Liver (tissue), 10 donors: ENCODE measurements at places on chromosomes 7 and 10.

DNA sequence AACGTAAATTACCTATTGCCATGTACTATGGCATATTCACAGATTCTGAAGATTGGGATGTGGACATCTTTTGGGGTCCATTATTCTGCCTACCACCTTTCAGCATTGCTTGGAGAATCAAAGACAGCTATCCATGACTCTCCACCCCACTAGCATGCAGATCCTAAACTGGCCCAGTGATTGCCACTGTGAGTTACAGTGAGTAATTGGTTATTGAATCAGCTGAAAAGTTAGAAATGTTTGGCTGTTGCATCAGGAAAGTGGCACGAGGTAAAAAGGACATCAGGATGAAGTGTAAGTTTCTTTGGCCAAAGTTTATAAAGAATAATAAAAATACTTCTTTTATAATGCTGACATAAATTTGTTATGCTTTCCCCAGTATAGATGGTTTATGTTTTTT, 148.2 kb upstream of the ETV1 start:
- no peaks in the 10 kb centered on the region for H3K36me3 ChIP-seq
- H3K27ac ChIP-seq = no peak overlapping the region
- no peaks in the 10 kb centered on the region for H3K27me3 ChIP-seq
- no peaks in the 10 kb centered on the region for H3K4me1 ChIP-seq

DNA sequence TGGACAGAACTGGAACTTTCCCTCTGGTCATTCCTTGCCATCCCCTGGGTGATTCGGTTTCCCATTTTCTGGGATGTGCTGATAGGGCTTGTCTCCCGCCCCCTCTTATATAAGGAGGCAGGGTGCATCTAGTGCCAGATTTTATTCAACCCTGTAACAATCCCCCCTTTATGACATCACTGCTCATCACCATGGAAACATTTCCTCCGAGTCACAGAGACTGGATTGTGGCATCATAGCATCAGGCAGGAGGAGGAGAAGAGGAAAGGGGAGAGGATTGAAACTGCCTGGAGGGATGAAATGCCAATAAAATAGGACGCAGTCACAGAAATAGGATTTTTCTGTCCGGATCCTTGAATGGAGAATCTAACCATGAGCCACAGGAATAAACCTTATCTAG, 25.0 kb downstream of the SORCS3 start:
- no peak overlapping the region for H3K27ac ChIP-seq
- H3K27me3 ChIP-seq = peaks cover 2% of the 10 kb centered on the region
- H3K4me3 ChIP-seq = no peak overlapping the region
- no peaks in the 10 kb centered on the region for H3K36me3 ChIP-seq
- DNase-seq = no peak

- H3K27me3 ChIP-seq = no peaks in the 10 kb centered on the region
- DNase-seq = no peak
- no peak overlapping the region for H3K4me3 ChIP-seq
- H3K36me3 ChIP-seq = peaks cover 2% of the 10 kb centered on the region
Measured at GRCh38 chr7:151657173-151657572, 137.5 kb upstream of the RHEB start.

GRCh38 chr7:81206667-81207360, 288.0 kb upstream of the SEMA3C start:
- H3K27me3 ChIP-seq = no peaks in the 10 kb centered on the region
- no peak overlapping the region for H3K4me3 ChIP-seq
- H3K36me3 ChIP-seq = no peaks in the 10 kb centered on the region
- H3K27ac ChIP-seq = no peak overlapping the region
- no peaks in the 10 kb centered on the region for H3K4me1 ChIP-seq

- no peaks in the 10 kb centered on the region for H3K36me3 ChIP-seq
- no peaks in the 10 kb centered on the region for H3K4me1 ChIP-seq
- H3K4me3 ChIP-seq = no peak overlapping the region
- no peak overlapping the region for H3K27ac ChIP-seq
- no peak for DNase-seq
Measured at GRCh38 chr7:18505870-18506460, 10.4 kb downstream of the HDAC9 start.

GRCh38 chr10:132610071-132610701, 72.6 kb downstream of the INPP5A start:
- H3K27ac ChIP-seq = no peak overlapping the region
- H3K27me3 ChIP-seq = no peaks in the 10 kb centered on the region
- DNase-seq = no peak

DNA sequence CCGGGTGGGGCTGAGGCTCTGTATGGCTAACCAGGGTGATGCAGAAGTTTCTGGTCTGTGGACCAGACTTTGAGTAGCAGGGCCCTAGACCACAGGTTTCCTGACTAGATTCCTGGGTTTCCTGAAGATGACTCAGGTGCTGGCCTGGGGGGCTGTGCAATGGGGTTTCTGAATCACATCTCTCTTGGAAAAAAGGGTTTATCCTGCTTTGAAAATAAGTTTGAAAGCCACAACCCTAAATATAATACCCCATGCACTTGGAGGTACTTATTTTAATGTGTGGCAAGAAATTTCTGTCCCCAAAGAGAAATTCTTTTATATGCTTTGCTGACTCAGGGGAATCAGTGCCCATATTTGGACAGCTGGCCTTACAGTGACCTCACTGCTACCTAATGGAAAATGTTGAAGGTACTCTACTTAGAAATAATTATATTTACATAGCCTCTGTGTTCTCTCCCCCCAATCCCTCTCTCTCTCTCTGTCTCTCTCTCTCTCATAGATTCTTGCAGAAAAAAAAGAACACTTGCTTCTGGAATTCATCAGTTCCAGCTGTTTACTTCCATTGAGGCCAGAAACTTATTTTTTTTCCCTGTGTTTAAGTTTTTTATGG, 184.4 kb upstream of the LYZL2 start:
- H3K4me1 ChIP-seq = no peaks in the 10 kb centered on the region
- H3K27me3 ChIP-seq = no peaks in the 10 kb centered on the region
- H3K4me3 ChIP-seq = no peak overlapping the region
- DNase-seq = no peak
- no peak overlapping the region for H3K27ac ChIP-seq

DNA sequence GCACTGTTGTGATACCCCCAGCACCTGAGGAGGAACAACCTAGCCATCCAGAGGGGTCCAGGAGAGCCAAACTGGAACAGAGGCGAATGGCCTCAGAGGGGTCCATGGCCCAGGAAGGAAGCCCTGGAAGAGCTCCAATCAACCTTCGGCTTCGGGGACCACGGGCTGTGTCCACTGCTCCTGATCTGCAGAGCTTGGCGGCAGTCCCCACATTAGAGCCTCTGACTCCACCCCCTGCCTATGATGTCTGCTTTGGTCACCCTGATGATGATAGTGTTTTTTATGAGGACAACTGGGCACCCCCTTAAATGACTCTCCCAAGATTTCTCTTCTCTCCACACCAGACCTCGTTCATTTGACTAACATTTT, 1.6 kb upstream of the CASP2 start:
- no peak overlapping the region for H3K4me3 ChIP-seq
- no peak overlapping the region for H3K27ac ChIP-seq
- peaks cover 6% of the 10 kb centered on the region for H3K4me1 ChIP-seq
- no peak for DNase-seq
- no peaks in the 10 kb centered on the region for H3K27me3 ChIP-seq

- DNase-seq = no peak
- no peak overlapping the region for H3K27ac ChIP-seq
- H3K36me3 ChIP-seq = no peaks in the 10 kb centered on the region
- no peaks in the 10 kb centered on the region for H3K27me3 ChIP-seq
Measured at GRCh38 chr10:114223066-114223465, 16.0 kb upstream of the VWA2 start.

DNA sequence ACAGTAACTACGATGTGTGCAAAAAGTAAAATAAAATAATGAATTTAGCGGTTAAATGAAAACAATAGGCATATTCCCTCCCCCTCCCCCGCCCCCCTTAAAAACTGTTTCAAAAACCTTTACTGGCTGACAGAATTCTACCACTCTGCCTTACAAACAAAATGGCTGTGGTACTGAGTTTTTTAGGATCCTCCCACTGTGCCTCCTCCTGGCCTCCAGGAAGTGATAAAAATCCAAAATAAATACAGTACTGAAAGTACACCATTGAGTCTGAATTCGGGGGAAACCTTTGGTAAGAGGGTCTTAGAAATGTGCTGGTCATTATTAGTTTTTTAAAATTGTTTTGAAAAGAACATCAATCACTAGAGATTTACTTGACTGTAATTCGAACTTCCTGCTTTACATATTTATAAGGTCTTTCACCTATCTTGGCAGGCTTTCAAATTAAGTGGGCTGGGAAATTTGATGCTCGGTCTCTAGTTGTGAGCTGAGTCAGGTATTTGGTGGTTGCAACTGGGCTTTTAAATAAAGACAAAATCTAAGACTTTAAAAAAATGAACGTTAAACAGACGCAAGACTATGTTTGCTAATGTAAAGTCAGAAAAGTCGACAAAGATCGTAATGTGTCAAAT, 32.5 kb upstream of the EPC1 start:
- H3K27me3 ChIP-seq = no peaks in the 10 kb centered on the region
- H3K27ac ChIP-seq = peak overlapping the region; percentile 91
- H3K4me1 ChIP-seq = no peaks in the 10 kb centered on the region
- peak overlapping the region; percentile 85 for H3K4me3 ChIP-seq
- no peaks in the 10 kb centered on the region for H3K36me3 ChIP-seq

DNA sequence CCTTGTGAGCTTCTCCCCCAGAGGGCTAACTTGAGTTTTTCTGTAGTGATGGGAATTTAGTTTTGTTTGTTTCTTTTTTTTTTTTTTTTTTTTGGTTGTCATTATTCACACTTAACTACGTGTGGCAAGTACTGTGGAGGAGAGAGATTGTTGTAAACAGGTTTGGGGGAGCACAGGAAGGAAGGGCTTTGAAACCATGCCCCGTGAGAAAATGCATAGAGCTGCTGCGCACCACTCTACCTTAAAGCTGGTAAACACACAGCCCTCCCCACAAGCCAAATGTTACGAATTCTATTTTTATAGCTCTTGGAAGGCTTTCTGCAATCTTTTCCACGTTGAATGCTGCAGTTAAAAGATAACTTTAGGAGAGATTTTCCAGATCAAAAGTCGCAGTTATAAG, 76.2 kb downstream of the ZNF22 start:
- H3K27me3 ChIP-seq = no peaks in the 10 kb centered on the region
- no peaks in the 10 kb centered on the region for H3K4me1 ChIP-seq
- no peak overlapping the region for H3K27ac ChIP-seq
- no peak for DNase-seq
- no peak overlapping the region for H3K4me3 ChIP-seq

GRCh38 chr10:63106111-63106755, 26.9 kb upstream of the NRBF2 start:
- H3K4me3 ChIP-seq = no peak overlapping the region
- H3K27me3 ChIP-seq = no peaks in the 10 kb centered on the region
- H3K36me3 ChIP-seq = no peaks in the 10 kb centered on the region
- DNase-seq = no peak
- no peaks in the 10 kb centered on the region for H3K4me1 ChIP-seq

GRCh38 chr10:44926751-44927351, 15.7 kb downstream of the TMEM72 start:
- no peak overlapping the region for H3K27ac ChIP-seq
- no peaks in the 10 kb centered on the region for H3K36me3 ChIP-seq
- no peak overlapping the region for H3K4me3 ChIP-seq
- no peaks in the 10 kb centered on the region for H3K4me1 ChIP-seq
- DNase-seq = peak; percentile 14

- no peak for DNase-seq
- no peaks in the 10 kb centered on the region for H3K27me3 ChIP-seq
- no peaks in the 10 kb centered on the region for H3K36me3 ChIP-seq
- no peak overlapping the region for H3K27ac ChIP-seq
Measured at GRCh38 chr10:23525406-23525805, 86.5 kb downstream of the OTUD1 start.

DNA sequence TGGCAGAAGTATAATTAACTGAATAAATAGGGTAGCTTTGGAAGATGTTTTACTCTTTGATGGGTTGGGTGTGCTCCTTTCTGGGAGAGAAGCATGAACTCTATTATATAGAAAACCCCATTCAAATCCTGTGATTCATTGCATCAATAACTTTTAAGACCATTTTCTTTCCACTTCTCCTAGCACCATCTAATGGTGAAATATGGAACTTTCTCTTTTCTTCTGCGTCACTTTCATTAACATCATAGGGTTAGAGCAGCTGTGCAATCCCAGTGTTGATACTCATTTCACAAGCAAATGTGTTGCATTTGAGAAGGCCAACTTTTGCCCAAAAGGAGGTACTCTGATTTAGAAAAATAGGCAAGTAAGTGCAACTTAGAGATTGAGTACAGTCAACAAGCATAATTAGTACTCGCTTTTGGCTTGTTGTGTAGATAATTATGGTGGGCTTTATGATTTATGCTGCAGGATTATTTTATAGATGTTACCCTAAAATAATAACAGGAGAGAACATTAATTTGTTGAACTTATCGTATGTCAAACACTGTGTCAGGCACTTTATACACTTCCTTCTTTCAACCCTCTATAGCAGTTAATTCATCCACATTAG, 92.9 kb downstream of the CPED1 start:
- no peak overlapping the region for H3K4me3 ChIP-seq
- H3K27ac ChIP-seq = no peak overlapping the region
- peaks cover 27% of the 10 kb centered on the region for H3K4me1 ChIP-seq
- no peaks in the 10 kb centered on the region for H3K36me3 ChIP-seq
- H3K27me3 ChIP-seq = no peaks in the 10 kb centered on the region

GRCh38 chr7:130379019-130379418, 1.3 kb upstream of the CPA1 start:
- H3K4me3 ChIP-seq = no peak overlapping the region
- DNase-seq = no peak
- no peaks in the 10 kb centered on the region for H3K27me3 ChIP-seq
- H3K4me1 ChIP-seq = no peaks in the 10 kb centered on the region

DNA sequence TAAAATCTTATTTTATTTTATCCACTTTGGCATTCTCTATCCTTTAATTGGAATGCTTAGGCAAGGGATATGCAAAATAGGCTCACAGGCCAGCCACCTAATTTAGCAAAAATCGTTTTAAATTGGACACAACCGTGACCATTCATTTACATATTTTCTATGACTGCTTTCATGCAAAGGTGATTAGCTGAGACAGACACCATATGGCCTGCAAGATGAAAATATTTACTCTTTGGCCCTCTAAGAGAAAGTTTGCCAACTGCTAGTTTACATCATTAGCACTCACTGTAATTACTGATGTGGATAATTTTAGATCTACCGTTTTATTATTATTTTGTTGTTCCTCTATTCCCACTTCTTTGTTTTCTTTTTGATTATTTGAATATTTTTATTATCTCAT, 375.5 kb upstream of the LRRTM3 start:
- no peaks in the 10 kb centered on the region for H3K36me3 ChIP-seq
- no peak overlapping the region for H3K4me3 ChIP-seq
- H3K4me1 ChIP-seq = no peaks in the 10 kb centered on the region
- no peaks in the 10 kb centered on the region for H3K27me3 ChIP-seq
- DNase-seq = no peak
